ENCODE measurements at places on chromosomes 16 and 17.

DNA sequence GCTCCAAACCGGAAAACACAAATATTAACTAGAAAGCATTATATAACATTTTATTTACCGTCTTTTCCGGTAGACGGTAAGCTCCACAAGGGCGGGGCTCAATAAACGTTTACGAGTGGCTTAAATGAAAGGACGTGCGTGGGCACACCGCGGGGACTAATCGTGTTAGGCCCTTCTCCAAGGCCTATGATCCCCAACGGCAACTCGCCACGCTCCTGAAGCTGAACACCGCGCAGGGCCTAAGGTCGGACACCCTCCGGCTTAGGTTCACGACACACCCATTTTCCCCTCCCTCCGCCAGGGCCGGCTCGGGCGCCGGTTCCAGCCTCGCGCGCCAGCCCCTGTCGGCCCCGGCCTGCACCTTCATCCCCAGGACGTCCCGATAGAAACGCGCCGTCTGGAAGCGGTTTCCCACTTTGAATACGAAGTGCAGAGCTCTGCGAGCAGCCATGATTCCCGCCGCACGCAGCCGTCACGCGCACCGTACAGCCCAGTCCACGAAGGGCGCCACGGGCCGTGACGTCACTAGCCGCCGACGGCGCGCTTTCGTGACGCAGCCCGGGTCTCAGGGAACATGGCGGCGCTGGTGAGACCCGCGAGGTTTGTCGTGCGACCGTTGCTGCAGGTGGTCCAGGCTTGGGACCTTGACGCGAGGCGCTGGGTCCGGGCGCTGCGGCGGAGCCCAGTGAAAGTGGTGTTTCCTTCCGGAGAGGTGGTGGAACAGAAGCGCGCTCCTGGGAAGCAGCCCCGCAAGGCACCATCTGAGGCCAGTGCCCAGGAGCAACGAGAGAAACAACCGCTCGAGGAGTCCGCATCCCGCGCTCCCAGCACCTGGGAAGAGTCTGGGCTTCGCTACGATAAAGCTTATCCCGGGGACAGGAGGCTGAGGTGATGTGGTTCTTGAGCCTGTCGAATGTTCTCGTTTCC, at the start of the genes GLOD4 and MRM3:
Gene GLOD4, minus strand, starts transcription at position 476 of the 927 bp plus-strand sequence. Its CDS starts 25 bp downstream, at position 451.
Gene MRM3, plus strand, starts transcription at position 549 of the 927 bp plus-strand sequence. Its CDS starts 26 bp downstream, at position 575.
- DNase-seq, result peak; percentile 92

GRCh38 chr17:14296166-14296910, 4.5 kb upstream of the HS3ST3B1 start:
- DNase-seq, result no peak

- DNase-seq, result no peak
Observed at GRCh38 chr16:77647726-77648125, 74.6 kb upstream of the NUDT7 start.

DNA sequence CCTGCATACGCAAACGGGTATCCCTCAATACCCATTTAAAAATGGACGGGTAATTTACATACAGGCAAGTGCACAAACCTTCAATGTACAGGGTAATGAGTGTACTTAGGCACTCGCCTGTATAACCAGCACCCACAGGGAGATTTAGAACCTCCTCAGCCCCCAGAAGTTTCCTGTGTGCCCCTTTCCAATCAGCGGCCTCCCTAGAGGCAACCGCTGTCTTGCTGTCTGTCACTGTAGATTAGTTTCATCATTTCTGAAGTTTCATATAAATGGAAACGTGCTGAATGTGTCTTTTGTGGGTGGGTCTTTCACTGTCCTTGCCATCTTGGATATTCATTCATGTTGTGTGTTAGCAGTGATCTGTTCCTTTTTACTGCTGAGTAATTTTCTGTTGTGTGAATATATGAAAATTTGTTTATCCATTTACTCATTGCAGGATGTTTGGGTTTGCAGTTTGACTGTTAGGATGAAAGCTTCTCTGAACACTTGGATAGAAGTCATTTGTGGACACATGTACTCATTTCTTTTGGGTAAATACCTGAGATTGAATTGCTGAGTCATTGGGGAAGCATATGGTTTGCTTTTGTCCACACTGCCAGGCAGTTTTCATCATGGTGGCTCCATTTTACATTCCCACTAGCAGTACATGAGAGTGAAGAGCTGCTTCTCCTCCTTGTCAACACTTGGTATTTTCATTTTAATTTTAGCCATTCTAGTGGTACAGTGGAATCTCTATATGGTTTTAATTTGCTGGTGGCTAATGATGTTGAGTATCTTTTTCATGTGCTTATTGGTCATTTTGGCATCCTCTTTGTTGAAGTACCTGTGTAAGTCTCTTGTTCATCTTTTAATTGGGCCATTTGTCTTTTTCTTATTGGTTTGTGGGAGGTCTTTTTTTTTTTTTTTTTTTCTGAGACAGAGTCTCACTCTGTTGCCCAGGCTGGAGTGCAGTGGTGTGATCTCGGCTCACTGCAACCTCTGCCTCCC, 2.1 kb upstream of the ADCY7 start:
- no peak for DNase-seq

DNA sequence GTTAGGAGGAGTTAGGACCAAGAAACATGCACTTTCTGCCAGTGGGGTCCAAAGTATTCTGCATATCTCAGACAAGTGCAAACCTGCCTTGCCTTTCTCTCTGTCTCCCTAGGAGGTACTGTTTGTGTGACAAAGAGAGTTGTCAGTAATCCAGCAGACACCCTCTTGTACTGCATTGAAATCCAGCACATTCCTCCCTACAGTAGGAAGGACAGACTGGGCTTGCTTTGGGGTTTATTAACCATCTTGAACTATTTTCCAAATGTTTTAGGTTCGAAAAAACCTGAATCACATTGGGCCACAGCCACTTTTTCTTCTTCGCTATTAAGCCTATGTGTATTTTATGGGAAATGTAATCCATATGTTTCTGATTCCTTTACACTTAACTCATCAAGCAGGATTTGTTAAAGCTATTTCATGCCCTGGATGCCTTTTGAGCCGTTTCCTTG, 204.2 kb upstream of the KCNJ16 start:
- DNase-seq, result no peak
